ENCODE measurements at places on chromosomes 1 and 21.

GRCh38 chr1:17436380-17437174 lies 2.9 kb downstream of the RCC2 start:
- peak overlapping the region; percentile 24 for H3K27ac ChIP-seq
- DNase-seq, result no peak
- H3K4me3 ChIP-seq, result peak overlapping the region; percentile 86
- peaks cover 74% of the 10 kb centered on the region for H3K4me1 ChIP-seq
- H3K36me3 ChIP-seq, result peaks cover 34% of the 10 kb centered on the region

- no peaks in the 10 kb centered on the region for H3K36me3 ChIP-seq
- no peaks in the 10 kb centered on the region for H3K27me3 ChIP-seq
- H3K4me1 ChIP-seq, result peaks cover 21% of the 10 kb centered on the region
- H3K4me3 ChIP-seq, result no peak overlapping the region
- no peak overlapping the region for H3K27ac ChIP-seq
Observed at GRCh38 chr1:27301582-27302199, 20.3 kb upstream of the TMEM222 start.

- H3K36me3 ChIP-seq, result no peaks in the 10 kb centered on the region
- no peak overlapping the region for H3K4me3 ChIP-seq
- no peaks in the 10 kb centered on the region for H3K4me1 ChIP-seq
- H3K27ac ChIP-seq, result no peak overlapping the region
Observed at GRCh38 chr1:237241038-237241437, 199.1 kb downstream of the RYR2 start.

DNA sequence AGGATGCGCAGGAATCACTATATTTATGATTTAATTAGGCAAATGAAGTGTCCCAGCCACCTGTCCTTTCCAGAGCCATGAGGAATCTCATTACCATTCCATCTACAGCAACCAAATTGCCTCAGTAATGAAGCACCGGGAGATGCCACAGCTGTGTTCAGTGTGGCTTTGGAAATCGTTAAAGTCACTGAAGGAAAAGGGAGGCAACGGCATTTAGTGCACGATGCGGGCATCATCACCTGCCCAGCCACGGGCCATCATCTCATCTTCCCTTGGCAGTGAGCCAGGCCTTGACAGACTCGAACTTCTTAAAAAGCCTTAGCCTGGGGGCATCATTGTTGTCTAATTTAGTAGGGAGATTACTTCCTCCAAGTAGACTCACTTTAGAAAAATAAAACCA lies 67.8 kb downstream of the CNIH3 start:
- H3K4me3 ChIP-seq, result no peak overlapping the region
- H3K4me1 ChIP-seq, result no peaks in the 10 kb centered on the region
- H3K36me3 ChIP-seq, result no peaks in the 10 kb centered on the region
- no peak overlapping the region for H3K27ac ChIP-seq

DNA sequence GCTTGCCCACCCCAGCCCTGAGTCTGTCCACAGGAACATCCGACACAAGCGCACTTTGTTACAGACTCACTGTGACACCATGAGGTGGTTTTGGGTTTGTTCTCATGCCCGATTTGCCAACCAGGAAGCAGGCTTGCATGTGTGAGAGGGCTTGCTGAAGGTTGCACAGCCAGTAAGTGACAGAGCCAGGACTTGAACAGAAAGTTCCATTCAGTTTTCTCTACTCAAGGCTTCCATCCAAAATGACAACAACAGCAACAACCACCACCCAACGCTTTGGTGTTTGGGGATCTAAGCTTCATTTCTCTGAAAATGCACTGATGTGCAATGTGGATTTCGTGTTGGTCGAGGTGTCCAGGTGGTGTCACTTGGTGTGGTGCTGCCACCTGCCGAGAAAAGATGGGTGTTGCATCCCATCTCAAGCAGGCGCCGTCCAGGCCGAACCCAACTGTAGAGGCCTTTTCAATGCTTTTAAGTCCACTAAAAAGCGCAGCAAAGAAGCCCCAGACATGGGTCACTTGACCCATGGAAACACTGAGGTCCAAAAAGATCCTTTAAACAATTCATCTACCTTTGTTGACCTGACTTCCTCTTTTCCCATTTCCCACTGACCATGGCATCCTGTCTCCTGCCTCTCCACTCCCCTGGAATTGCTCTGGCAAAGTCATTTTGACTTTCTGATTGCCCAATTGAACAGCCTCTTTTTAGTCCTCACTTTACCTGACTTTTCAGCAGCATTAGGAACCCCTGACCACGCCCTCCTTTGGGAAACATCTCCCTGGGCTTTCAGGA lies 12.2 kb downstream of the CITED4 start:
- no peaks in the 10 kb centered on the region for H3K36me3 ChIP-seq
- H3K27me3 ChIP-seq, result no peaks in the 10 kb centered on the region
- H3K27ac ChIP-seq, result no peak overlapping the region
- no peak overlapping the region for H3K4me3 ChIP-seq
- DNase-seq, result peak; percentile 61

GRCh38 chr1:8537991-8538390 lies 220.1 kb downstream of the SLC45A1 start:
- H3K27me3 ChIP-seq, result no peaks in the 10 kb centered on the region
- H3K4me1 ChIP-seq, result no peaks in the 10 kb centered on the region
- H3K27ac ChIP-seq, result no peak overlapping the region
- no peak overlapping the region for H3K4me3 ChIP-seq

DNA sequence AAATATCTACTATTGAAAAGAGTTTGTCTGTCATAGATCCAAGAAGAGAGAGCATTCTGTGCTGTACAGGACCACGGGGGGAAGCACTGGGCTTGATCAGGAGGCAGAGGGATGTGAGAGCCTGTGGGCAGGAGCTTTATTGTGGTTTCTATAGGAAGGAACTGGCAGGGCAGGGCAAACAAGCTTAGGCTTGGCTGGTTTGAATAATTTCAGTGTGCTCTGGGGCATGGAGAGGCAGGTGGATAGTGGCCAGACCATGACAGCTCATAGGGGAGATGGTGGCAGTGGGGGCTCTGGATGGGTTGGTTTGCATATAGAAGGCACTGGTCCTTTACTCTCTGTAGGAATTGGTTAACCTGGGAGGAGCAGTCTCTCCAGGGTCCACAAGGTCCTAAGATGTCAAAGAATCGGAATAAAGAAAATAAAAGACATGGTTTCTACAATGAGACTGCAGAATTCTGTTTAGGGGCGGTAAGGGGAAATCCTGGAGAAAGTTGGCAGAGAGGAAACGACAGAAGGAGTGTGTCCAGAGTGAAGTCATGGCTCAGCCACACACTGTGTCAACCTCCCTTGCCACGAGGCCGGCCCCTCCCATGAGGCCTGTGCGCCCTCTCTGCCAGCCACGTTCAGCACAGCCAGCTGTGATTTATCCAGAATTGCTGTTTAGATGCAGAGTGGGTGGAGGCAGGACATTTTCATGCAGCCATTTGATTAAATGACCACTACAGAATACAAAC lies 81.7 kb upstream of the PGBD5 start:
- DNase-seq, result no peak
- H3K36me3 ChIP-seq, result no peaks in the 10 kb centered on the region
- no peak overlapping the region for H3K4me3 ChIP-seq

GRCh38 chr21:14259747-14260146 lies 43.8 kb downstream of the RBM11 start:
- DNase-seq, result peak; percentile 57
- H3K27me3 ChIP-seq, result no peaks in the 10 kb centered on the region
- H3K4me3 ChIP-seq, result no peak overlapping the region

DNA sequence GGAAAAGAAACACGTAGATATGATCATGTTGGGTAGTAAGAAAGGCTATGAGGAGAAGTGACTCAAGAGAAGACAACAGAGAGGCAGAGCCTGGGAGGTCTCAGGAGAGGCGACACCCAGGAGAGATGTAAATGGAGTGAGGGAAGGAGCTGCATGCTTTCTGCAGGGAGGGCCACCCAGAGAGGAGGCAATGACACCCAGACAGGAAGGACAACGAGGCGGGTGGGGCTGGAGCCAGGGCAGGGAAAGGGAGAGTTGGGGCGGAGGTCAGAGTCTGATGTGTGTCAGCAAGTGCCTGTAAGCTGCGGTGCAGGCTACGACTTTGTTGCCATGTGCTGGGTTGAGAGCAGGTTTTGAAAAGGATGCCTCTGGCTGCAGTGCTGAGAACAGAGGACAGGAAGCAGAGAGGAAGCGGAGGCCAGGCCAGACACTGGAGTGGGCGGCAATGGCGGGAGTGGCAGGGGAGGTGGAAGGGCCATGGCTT lies 31.3 kb downstream of the SLC1A7 start:
- H3K4me3 ChIP-seq, result no peak overlapping the region
- peak overlapping the region; percentile 39 for H3K27ac ChIP-seq
- no peaks in the 10 kb centered on the region for H3K27me3 ChIP-seq
- H3K4me1 ChIP-seq, result peaks cover 22% of the 10 kb centered on the region
- H3K36me3 ChIP-seq, result no peaks in the 10 kb centered on the region
- DNase-seq, result no peak

DNA sequence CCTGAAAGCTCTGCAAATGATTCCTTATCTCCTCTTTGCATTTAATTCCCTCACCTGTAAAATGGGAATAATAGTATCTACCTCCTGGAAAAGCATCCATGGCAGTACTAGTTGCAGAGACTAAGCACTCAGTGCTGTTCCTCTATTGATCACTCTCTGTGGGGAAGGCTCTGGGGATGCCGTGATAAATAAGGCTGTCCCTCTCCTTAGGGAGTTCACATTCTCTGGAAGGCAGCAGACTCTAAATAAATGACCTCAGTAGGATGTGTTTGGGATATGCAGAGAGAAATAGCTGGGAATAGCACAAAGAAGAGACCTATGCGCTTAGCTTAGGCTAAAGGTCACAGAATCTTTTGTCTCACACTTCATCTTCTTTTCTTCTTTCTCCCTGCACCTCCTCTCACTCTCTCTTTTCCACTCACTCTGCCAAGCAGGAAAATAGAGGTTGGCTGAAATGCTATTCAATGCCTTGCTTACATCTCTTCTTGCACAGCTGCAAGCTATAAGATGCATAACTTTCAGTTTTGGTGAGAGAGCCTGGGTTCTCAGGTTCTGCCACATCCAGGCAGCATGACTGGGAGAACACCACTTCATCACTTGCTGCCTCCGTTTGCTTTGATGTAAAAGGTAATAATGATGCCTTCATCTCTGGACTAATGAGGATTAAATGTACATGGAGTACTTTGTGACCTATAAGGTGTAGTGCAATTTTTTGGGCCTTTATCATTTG lies 101.5 kb downstream of the LMX1A start:
- H3K4me1 ChIP-seq, result no peaks in the 10 kb centered on the region
- no peak overlapping the region for H3K4me3 ChIP-seq
- no peak for DNase-seq

Data from left lung (tissue), 14 donors.